ENCODE measurements at places on chromosomes 3 and 15.
A peak's percentile ranks its signal among the peaks of the same experiment; 100 is the strongest.

DNA sequence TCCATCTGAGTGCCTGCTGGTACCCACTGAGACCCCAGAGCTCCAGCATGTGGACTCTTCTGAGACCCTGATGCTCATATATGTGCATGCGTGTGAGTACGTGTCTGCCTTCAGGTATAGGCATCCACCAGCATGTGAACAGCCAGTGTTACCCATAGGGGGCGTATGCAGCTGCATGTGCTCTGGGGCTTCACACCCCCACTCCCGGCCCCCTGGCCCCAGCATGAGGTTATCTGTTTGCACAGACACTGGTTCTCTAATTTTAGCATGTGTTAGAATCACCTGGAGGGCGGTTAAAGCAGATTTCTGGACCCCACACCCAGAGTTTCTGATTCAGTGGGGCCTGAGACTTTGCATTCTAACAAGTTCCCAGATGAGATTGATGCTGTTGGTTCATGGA lies 824 bp upstream of the CILP start:
- no peak for DNase-seq

DNA sequence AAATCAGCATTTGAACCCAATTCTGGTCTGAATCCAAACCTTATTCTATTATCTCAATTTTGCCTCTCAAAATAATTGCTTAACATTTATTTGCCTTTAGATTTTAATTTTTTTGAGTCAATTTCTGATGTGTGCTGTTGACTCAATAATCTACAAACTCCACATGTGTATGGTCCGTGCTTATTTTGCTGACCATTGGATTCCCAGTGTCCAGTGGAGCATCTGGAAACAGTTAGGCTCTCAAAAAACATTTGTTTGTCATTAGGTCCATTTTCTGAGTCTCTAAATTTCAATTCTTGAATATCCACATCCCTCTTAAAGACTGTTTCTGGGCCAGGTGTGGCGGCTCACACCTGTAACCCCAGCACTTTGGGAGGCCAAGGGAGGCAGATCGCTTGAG lies 19.2 kb upstream of the MYZAP start:
- no peak for DNase-seq

GRCh38 chr3:188817935-188818269 lies 353.9 kb upstream of the TPRG1 start:
- DNase-seq: no peak

GRCh38 chr3:15269091-15269989 lies 63.0 kb downstream of the SH3BP5 start:
- peak; percentile 94 for DNase-seq

DNA sequence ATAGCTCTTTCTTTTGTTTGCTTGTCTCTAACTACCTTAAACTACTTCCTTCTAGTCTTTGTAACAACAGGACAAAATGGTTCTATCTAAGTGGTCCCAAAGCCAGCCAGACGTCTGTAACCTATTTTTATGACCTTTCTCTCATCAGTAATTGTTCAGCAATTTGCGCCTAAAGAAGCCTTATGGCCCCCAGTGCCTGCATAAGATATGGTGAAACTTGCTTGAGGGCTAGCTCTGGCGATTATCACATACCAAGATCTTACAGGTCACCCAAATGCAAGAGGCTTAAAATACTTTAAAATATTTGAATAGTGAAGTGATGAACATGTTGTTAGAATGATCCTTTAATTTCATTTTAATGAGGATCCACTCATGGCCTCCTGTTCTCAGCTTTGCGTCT lies 369.4 kb downstream of the SOX2 start:
- DNase-seq: no peak

- DNase-seq: peak; percentile 69
Observed at GRCh38 chr3:3666664-3667063, 132.6 kb upstream of the LRRN1 start.

DNA sequence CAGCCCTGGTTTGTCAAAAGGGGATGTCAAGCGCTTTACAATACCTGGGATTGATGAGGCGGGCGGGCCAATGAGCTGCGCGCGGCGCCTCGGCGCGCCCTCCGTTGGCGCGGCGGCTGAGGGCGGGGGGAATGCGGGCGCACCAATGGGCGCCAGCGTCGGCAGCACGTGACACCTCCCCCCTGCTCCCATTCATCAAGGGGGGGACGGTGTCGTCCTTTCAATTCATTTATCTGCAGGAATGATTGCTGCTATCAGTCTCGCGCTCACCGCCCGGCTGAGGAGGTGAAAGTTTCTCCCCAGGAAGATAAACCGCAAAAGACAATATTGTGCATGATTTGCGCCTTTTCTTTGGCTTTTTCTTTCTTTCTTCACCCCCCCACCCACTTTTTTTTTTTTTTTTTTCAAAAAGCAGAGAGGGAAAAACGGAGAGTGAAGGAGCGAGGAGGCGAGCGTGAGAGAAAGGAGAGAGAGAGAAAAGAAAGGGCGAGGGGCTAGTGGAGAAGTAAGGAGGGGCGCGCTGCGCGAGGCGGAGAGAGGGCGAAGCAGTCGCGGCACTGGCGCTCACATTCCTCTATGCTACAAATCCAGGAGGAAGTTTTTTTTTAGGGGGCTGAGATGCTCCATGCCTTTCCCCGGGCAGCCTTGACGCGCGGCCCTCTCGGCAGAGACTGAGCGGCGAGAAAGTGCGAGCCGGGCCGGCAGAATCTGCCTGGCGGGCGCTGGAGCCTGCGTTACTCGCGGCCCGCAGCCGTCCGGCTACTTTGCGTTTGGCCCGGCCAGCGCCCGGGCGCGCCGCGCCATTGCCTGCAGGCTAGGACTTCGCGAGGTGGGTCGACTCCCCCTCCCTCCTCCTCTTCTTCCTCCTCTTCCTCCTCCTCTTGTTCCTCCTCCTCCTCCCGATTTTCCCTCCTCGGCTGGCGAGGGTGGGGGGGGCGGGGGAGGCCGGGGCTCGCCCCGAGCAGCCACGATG lies at the start of gene ZIC1:
TSS of gene ZIC1 (plus strand) at position 223 of the 973 bp plus-strand sequence. CDS start at position 971, 748 bp downstream.
- no peak for DNase-seq
